Erythroblast (primary cell): ENCODE measurements at places on chromosomes 12 and 14.

DNA sequence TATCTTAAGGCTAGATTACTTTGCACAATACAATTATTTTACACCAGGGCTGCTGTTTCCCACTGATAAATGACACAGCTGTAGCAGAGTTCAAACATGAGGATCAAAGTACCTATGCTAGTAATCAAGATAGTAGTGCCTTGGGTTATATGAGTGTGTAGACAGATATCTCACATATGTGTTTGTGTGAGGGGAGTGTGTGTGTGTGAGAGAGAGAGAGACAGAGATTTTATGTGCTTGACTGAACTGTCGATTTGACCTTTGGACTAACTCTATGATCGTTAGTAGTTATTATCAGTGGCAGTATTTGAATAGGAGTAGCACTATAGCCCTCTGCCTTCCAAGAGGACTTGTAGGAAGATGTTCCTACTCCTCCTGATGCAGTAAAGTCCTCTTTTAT lies 15.5 kb downstream of the PLEKHA5 start:
- no peak for DNase-seq

DNA sequence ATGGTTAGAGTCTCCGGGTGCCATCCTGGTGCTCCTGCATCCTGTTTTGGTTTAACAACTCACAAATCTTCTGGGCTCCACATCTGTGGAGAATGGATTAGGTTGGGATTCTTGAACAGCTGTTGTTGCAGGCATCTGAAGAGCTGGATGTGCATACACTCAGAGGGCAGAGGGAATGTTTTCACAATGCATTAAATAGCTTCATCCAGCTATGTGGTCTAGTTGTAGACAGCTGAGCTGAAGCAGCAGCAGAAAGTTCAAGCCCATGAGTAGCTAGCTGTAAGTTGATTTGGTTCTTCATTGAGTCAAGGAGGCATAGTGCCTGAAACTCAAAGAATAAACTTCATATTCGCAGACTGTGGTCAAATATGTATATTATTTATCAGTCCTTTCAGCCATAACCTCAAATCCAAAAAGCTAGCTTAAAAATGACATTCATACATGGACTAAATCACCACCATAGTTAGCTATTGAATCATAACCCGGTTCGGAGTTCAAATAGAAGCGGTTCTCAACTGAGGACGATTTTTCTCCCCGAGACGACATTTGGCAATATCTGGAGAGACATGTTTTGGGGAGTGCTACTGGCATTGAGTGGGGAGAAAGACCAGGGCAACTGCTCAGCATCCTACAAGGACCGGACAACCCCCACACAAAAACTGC lies 858 bp upstream of the ANKRD13A start:
- no peak for DNase-seq

- DNase-seq = peak; percentile 91
Observed at GRCh38 chr14:55332654-55333570, 61.7 kb downstream of the FBXO34 start.

DNA sequence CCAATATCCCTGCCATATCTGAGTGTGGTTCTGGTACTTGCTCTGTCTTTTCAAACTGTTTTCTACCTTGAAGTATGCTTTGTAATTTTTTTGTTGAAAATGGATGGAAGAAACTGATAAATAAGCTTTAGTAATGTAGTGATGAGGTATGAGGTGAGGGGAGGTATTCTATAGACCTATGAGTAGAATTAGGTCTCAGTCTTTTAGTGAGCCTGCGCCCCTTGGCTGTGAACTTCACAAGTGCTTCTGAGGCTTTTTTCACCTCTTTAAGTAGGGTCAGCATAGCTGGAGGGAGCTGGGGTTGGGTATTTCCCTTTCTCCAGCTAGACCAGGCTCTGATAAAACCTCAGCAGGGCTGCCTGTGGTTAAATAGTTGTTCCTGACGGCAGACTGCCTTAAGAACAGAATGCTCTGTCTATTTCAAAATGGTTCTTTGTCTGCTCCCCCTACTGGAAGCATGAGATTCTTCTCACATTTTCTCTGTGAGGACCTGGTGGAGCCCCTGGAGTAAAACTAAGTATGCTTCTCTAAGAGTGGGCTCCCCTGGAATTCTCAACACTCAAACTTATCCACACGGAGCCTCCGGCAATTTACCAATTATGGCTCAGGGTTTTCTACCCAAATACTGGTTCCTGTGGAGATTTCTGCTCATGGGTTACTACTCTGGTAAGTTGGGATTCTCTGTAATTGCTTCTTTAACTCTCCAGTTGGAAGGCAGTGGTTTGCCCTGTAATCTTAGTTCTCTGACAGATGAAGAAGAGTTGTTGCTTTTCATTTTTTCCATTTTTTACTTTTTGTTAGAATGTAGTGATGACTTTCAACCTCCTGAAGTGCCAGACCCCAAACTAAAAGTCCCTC lies 13.1 kb downstream of the KRT5 start:
- peak; percentile 7 for DNase-seq

DNA sequence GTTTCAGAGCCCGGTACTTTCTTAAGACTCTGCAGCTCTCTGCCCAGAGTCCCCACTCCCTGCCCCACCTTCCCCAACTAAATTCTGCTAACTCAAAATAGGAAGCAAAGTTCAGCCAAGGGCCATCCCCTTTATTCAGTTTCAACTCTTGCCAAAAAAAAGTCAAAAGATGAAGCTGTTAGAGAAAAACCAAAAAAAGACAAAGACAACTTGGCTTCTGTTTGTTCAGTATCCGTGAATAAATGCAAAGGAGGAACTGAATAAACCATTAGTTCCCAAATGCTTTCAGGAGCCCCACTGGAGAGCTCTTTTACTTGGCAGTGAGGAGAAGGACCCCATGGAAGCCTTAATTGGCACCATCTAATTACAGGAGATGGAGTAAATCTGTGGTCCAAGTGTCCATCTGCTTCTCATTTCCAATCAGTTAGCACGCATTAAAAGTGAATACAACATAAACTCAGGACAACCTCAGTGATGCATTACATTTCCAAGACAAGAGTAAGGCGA lies 155.4 kb upstream of the GZMB start:
- DNase-seq = no peak

DNA sequence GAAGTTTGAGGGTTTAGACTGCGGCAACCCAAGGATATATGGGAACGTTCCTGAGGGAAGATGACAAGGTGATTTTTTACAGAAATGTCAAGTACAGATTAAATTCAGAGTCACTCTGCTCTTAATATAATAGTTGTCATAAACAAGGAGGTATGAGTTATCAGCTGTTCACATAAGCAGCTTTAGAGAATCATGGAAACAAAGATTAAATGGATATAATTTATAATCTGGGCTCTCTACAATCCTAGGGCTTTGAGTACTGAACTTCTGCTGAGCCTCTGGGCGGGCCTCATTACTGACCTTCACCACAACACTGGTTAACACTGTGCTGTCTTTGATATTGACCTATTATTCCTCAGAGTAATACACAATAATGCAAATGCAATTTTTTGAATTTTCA lies 577.8 kb downstream of the RPS29 start:
- no peak for DNase-seq

DNA sequence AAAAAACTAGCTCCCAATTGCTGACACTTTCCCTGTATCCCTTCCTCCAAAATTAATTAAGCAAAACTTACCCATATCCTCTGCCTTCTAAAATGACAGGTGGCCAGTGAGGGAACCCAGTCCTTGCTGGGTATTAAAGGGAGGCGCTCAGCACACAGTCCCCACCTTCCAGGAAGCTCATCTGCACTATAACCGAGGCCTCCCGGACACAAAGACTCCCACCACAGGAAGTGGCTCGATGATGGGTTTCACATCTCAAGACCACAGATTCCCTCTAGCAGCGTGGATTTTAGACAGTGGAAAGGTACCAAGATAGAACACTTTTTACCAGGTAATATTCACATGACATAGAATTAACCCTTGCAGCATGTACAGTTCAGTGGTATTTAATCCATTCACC lies 126.8 kb upstream of the NCOR2 start:
- no peak for DNase-seq

DNA sequence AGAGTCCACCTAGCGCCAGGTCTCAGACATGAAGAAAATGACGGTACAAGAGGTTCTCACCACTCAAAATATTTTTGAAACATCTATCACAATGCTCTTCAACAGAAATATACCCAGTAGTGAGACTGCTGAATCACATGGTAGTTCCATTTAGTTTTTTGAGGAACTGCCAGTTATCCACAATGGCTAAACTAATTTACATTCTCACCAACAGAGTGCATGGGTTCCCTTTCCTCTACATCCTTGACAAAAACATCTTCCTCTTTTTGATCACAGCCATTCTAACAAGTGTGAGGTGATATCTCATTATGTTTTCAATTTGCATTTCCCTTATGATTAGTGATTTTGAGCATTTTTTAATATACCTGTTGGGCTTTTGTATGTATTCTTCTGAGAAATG lies 5.7 kb upstream of the GPR65 start:
- no peak for DNase-seq

GRCh38 chr12:62919838-62920237 lies 15.1 kb downstream of the PPM1H start:
- peak; percentile 64 for DNase-seq

GRCh38 chr12:115898670-115899069 lies 378.8 kb downstream of the MED13L start:
- no peak for DNase-seq

DNA sequence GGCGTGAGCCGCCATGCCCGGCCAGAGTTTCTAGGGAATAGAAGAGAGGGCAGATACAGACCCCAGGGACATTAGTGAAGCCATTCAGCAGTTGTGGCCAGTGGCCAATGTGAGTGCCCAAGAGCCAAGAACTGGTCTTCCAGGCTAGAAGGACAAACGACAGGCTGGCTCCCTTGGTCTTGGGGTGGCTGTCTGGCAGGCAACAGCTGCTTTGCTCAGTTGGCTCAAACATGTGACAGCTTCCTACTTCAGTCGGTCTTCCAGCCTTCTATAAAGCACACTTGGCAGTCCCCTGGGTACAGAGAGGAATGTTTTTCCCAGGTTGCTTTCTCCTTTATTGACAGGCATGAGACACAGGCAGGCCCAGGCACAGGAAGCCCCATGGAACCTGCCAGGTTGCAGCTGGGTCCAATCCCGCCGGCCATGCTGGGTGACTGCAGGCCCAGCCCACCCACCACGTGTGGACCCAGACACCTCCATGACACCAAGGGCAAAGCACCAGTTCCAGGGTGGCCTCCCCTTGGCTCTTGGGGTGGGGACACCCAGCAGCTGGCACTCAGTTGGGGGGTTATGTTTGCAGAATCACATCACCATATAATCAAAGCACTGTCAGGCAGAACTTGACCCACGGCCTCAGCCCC lies 15.4 kb downstream of the CHGA start:
- DNase-seq = no peak

GRCh38 chr12:89756194-89756584 lies 47.6 kb upstream of the ATP2B1 start:
- no peak for DNase-seq

- no peak for DNase-seq
Observed at GRCh38 chr14:93685121-93685895, 103.0 kb downstream of the PRIMA1 start.
